ENCODE measurements at places on chromosomes 3 and 15.

DNA sequence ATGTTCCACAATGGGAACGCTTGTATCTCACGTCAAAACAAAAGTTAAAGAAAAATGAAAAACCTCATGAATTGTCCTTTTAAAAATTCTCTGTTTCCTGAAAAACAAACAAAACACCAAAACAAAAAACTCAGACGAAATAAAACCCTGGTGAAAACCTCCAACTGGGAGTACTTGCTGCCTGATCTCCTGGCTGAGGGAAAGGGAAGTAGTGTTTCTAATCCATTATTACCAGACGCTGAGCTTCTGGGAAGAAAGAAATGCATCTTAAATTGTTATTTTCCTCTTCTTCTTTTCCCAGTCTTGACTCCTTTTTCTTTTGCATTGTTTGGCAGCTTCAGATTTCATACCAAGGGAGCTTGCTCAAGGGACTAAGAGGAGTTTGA lies 243.2 kb upstream of the RGMA start:
- DNase-seq, result no peak

GRCh38 chr15:83545804-83546511 lies 98.8 kb downstream of the SH3GL3 start:
- no peak for DNase-seq

DNA sequence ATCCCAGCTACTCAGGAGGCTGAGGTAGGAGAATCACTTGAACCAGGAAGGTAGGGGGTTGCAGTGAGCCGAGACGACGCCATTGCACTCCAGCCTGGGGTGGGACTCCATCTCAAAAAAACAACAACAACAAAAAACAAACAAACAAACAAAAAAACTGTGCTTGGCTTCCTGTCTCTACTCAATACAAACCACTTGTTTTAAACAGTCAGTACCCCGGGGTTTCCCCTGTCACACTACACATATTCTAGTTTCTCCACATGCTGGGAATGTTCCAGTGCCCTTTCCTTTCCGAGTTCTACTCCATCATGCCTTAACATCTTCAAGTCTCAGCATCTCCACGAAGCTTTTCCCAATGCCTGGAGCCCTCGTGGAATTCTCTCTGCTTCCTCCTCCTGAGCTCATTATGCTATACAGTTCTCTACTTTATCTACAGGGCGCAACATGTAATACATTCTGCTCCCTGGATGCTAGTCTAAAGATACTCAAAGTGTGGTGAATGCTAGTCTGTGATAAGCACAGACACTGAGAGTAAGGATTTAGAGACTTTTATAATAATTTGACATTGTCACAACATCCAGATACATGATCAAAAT lies 7.8 kb downstream of the EMC3 start:
- no peak for DNase-seq

GRCh38 chr3:45060165-45060892 lies 34.2 kb downstream of the CLEC3B start:
- no peak for DNase-seq

- DNase-seq, result no peak
These were observed 468.5 kb downstream of the NLGN1 start for GRCh38 chr3:173865900-173866498.

- DNase-seq, result no peak
These were observed 77.1 kb upstream of the SNRPA1 start for GRCh38 chr15:101372149-101372577.

GRCh38 chr15:77499087-77499760 lies 78.5 kb downstream of the HMG20A start:
- no peak for DNase-seq

DNA sequence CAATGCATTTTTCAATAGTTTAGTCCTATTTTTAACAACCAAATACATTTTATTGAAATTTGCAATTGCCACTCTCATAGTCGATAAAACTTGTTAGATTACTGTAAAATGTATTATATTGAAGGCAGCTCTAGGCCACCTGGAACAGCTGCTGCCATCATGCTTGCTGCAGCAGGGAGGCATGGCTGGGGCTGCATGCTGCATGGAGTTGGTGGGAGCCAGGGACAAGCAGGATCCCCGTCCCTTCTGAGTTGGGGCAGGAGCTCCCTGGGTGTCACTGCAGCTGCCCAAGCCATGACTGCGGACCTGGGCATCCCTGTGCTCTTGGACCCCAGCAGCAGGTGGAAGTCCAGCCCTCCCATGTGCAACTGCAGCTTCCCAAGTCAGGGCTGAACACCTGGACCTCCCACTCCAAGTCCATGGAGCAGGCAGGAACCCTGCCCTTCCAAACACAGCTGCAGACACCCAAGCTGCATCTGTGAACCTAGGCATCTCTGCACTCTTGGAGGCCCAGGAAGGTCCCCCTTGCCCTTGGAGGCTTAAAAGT lies 742.0 kb downstream of the ZBBX start:
- DNase-seq, result no peak

GRCh38 chr3:5231074-5231473 lies 43.6 kb downstream of the EDEM1 start:
- no peak for DNase-seq

- DNase-seq, result no peak
These were observed 118.3 kb upstream of the FRMD4B start for GRCh38 chr3:69504232-69504631.

DNA sequence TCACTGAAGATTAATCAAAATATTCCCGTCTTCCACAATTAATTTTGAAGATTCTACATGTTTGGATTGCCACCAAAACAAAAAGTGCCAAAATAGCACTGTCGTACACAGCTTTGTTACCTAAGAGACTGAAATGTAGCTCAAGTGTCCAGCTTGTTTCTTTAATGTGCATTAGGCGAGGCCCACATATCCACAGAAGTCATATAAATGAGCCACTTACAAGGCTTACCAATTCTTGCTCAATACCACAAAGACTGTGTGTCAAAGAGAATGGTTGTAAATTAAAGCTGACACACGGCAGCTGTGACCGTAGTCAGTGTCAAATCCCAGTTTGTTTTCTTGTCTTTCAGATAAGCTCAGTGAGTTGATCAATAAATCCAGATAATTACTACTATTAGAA lies 639.4 kb upstream of the TBL1XR1 start:
- no peak for DNase-seq

- DNase-seq, result no peak
These were observed 19.7 kb downstream of the CHMP2B start for GRCh38 chr3:87246662-87247429.

DNA sequence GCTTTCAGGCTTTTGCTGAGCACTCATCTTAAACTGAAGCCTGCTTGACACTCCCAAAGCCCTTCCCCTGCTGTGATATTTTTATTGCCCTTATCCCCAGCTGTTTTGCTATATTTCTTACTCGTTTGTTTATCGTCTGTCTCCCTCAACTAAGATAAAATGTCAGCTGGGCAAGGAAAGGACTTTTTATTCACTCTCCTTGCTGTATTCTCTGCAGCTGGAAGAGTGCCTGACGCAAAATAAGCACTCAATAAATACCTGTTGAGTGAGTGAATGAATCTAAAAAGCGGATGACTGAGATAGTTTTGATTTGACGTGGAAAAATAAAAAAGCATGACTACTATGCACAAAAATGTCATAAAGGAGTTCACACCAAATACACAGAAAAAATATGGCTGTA lies 84.8 kb upstream of the POMGNT2 start:
- no peak for DNase-seq

DNA sequence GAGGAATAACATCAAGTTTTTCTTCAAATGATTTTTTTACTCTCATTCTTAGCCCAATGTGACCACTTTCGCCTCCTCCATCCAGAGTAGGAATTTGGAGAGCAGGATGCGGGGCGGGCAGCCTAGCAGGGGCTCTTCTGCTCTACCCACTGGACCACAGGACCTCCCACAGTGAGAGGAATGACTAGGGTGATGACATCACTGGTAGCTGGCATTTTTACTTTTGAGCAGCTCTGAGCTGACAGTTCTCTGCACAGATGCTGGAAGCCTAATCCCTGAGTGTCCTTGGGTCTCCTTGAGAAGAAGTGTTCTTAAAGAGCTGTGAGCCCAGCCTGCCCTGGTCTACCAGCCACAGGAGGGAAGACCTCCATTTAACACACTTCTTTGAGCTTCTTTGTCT lies 1.4 kb upstream of the HCN4 start:
- DNase-seq, result no peak

GRCh38 chr3:78562328-78562727 lies 1205.5 kb downstream of the ROBO1 start:
- no peak for DNase-seq

GRCh38 chr15:64667736-64668161 lies 107.6 kb downstream of the RBPMS2 start:
- no peak for DNase-seq

DNA sequence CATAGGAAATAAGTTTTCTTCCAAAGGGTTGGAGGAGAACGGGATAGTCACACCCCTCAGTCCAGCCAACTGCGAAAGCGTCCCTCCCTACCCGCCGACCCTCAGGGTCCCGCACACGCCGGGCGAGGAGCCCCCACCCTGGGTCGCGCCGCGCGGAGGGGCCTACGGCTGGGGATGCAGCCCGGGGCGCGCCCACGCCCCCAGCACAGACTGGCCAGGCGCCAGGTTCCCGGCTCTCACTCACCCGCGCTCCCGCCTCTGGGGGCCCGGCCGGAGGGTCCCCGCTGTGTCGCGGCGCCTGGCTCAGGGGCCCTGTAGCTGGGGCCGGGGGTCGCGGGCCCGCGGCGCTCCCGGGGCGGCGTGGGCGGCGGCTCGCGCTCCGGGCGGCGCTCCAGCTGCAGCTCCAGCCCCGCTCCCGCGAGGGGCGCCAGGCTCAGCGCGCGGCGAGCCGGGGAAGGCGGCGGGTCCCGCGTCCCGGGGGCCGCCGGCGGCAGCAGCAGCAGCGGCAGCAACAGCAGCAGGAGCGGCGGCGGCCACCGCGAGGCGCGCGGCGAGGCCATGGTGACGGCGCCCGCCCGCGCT lies 375 bp downstream of the HEG1 start:
- DNase-seq, result no peak

- no peak for DNase-seq
These were observed 34.3 kb downstream of the TLE3 start for GRCh38 chr15:70063261-70063925.

- no peak for DNase-seq
These were observed 50.5 kb downstream of the IL5RA start for GRCh38 chr3:3059645-3060044.

DNA sequence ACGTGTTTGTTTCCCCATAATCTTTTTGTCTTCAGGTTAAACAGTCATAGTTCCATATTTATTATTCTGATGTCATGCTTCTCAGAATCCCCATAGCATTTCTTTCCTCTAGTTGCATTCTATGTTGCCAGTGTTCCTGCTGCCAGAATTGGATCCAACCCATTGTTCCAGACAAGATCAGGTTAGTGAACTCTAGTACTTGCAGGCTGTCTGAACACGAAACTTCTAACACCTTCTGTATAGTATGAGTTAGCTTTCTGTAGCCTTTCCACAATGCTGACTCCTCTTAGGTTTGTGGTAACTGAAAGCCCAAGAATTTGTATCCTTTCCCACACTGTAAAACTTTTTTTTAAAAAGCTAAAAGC lies 88.0 kb upstream of the ROPN1 start:
- no peak for DNase-seq

DNA sequence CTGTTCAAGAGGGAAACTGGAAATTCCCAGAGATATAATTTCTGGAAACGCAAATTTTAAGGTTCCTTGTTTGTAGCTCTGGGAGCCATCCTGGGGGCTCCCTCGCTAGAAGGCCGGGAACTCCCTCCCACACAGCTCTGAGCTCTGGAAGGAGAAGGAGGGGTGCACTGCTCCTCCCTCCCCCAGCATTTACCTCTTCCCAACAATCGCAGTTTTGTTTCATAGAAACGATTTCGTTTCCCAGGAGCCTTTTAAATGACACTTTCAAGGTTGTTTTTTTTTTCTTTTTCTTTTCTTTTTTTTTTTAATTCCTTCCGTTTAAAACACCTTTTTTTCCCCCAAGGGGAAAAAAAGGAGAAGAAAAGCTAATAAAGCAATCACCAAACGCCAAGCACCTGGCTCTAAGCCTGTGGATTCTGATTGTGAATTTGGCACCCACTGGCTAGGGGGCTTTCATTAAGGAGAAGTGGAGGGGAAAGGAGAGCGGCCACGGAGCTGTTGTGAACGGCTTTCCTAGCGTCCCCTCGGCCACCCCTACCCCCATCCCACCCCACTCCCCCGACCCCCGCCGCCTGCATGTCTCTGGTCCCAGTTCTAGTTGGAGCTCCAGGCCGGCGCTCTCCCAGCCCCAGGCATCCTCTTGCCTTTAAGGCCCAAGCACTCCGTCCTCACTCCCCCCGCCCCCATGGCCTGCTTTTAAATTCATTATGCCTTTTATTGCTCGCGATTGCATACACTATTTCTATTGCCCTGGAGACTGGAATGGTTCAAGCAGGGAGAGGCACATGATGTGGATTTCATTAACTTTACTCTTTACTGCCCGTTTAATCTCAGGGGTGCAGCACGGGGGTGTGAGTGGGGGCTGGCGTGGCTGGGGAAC lies 13.6 kb upstream of the CCDC33 start:
- no peak for DNase-seq

GRCh38 chr15:66724732-66725463 lies 22.9 kb downstream of the SMAD6 start:
- DNase-seq, result no peak

DNA sequence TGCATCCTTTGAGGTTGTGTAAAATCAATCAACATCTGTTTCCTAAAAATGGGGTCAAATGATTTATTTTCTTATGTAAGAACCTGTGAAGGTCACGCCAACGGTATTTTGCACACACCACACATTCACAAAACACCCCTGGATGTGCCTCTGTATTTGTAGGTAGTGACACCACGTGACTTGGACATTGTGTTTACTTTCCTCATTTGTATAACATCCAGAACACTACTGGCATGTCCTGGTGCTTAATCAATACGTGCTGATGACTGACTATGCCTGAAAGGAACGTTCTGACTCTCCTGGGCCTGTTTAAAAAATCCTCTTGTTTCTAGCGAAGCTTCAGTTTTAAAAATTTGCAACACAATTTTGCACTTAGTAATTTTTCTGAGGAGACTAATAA lies 3.4 kb upstream of the TAFA4 start:
- DNase-seq, result peak; percentile 41

GRCh38 chr3:124771083-124771445 lies 40.8 kb downstream of the UMPS start:
- DNase-seq, result no peak

- no peak for DNase-seq
These were observed 185.9 kb downstream of the ERC2 start for GRCh38 chr3:56282341-56282740.

- no peak for DNase-seq
These were observed 58.9 kb downstream of the GASK1A start for GRCh38 chr3:43038010-43038409.

DNA sequence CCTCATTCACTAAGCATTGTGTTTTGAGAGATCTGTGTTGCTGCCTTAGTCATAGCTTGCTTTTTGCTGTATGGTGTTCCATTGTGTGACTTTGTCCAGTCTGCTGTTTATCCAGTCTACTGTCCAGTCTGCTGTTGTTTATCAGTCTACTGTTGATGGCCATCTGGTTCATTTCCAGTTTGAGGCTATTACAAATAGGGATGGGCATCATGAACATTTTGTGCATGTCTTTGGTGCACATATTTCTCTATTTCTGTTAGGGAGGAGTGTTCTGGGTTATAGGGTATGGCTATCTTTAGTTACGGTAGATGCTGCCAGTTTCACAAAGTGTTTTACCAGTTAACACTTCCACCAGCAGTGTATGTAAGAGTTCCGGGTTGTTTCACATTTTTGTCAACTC lies 22.2 kb upstream of the CLEC3B start:
- no peak for DNase-seq

GRCh38 chr15:88131937-88132336 lies 124.6 kb downstream of the NTRK3 start:
- DNase-seq, result no peak
